Stimulated activated CD4-positive, alpha-beta T cell treated with anti-CD3 and anti-CD28 coated beads, Interleukin-12 subunit alpha, Interleukin-12 subunit beta, amount 100 ng/mL, for 24 hours (primary cell): ENCODE measurements at places on chromosomes 1 and 21.

DNA sequence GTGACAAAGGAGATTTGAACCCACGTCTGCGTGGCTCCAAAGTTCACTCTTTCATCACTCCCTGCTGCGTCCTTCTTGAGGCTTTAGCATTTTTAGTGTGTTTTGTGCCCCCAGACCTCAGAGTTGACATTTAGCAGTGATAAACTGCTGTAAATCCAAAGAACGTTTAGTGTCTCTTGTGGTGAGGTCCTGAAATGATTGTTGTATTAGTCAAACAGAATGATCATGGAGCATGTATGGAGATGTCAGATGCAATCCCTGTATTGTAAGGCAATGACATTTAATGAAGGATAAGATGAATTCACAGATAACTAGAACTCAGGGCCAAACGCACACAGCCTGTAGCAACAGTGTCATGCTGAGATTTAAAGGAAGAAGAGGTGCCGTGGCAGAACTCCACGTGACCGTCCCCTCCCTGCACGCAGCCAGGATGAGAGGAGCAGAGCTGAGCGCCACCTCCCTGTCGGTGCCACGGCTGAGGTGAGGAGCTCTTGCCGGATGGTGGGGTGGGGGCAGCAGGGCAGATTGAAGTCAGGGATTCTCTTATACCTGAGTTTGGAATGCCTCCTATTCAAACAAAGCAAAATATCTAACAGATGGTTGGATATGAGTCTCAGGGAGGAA, 30.1 kb downstream of the NTPCR start:
- no peak for DNase-seq

GRCh38 chr1:228975238-228975907, 240.1 kb downstream of the RHOU start:
- no peak for DNase-seq

GRCh38 chr1:25945761-25946160, 39.5 kb upstream of the STMN1 start:
- DNase-seq, result no peak

GRCh38 chr1:227073786-227074185, 133.7 kb downstream of the COQ8A start:
- no peak for DNase-seq

GRCh38 chr1:42266253-42267135, 68.5 kb downstream of the FOXJ3 start:
- no peak for DNase-seq

- no peak for DNase-seq
Measured at GRCh38 chr1:159849626-159850366, 12.7 kb downstream of the VSIG8 start.

DNA sequence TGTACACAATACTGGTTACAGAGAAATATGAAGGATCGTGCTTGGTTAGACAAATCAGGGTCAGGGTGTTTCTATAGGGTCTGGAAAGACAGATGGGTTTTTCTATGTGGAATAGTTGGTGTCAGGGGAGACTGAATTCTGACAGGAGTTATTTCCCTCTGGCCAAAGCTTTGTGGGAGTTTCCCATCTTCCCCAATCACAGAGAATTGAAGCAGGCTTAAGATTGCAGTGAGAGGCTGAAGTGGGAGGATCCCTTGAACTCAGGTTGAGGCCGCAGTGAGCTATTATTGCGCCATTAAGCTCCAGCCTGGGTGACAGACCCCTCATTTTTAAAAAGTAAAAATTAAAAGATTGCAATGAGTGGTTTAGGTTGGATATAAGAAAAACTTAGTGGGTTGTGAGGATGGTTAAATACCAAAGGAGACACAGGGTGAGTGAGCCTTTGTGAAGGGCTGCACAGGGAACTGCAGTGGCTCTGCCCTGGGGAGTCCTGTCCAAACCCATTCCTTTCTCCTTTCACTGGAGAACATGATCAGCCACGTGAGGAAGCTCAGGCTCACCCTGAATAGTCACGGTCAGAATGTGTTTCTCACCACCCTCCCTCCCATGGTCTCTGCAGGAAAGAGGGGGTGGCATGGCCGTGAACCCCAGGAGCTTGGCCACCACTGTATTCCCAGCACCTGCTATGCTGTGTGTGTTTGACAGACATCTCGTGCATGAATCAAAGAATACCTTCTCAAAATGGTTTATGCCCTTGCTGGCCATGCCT, 101.2 kb downstream of the INTS7 start:
- no peak for DNase-seq
